NAMALWA (cell line): ENCODE measurements at places on chromosomes 3 and 15.

DNA sequence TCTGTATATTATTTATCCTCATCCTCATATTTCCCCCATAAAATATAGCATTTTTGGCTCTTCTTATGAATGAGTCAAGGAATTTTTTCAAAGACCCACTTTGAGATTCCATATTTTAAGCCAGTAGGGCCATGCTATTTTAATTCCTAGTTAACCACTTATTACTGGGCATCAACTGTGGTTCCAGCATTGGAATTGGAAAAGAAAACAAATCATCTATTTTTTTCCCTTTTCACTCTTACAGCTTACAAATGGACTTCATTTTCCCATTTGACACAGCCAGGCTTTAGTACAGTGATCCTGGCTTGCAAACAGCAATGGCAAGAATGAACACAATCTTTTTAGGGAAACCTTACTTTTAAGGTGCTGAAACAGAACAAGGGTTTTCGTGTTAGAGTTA, 19.4 kb upstream of the PLCL2 start:
- DNase-seq: no peak

DNA sequence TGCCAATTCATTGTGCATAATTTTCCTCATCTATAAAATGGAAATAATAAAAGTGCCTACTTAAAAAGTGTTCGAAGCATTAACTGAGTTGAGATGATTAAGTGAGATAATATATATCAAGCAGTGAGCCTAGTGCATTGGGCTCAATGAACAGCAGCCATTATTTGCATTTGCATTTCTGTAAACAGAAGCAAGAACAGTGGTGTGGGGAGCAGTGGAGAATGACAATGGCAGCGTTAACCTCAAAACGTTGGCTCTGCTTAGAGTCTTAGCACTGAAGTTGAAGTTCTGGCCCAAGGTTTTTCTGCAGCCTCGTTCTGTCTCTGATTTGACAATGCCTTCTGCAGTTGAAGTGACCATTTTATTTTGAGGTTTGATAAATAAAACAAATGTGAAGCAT, 466.3 kb upstream of the ONECUT1 start:
- DNase-seq: no peak

GRCh38 chr3:101646726-101647125, 30.2 kb downstream of the ZBTB11 start:
- DNase-seq: no peak

- no peak for DNase-seq
Measured at GRCh38 chr15:39625856-39626255, 45.0 kb downstream of the THBS1 start.

DNA sequence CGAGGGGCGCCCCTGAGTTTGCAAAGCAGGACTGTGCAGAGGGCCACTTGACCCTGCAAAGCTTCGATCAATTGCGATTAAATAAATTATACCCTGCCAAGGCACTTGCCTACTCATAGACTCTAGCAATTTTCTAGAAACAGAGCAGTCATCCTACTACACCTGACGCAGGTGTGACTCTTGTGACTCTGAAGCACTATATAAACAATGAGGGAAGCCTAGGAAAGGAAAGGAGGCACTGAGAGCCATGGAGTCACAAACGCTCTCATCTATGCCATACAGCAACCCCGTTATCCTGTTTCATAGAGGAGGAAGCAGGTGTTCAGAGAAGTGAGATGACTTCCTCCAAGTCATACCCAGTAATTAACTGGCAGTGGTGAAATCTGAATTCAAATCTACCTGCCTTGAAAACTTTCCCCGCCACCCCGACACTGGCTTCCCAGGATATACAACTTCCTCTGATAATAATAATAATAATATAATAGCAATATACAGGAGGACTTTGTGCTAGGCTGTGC, 14.4 kb downstream of the ARHGEF3 start:
- no peak for DNase-seq

GRCh38 chr15:40332113-40332781, 8.5 kb downstream of the CCDC9B start:
- no peak for DNase-seq

GRCh38 chr15:65208647-65209046, 2.6 kb downstream of the CILP start:
- DNase-seq: no peak

DNA sequence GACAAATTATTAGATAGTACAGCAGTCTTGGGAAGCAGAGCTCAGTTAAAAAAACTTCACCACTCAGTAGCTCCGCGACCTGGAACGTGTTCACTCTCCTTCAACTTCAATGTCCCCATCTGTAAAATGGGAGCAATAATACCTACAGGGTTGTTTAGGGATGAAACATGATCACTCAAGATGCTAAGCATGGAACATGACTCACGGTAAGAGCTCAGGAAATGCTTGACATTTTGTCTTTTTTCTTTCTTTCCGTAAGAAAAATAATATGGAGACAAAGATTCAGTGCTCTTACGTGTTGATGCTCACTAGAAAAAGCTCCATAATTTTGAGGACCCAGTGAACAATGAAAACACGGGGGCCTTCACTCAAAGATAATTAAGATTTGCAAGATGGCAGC, 606.7 kb upstream of the MDFIC2 start:
- DNase-seq: no peak

- peak; percentile 98 for DNase-seq
Measured at GRCh38 chr15:74787251-74788041, 5.6 kb downstream of the CSK start.

DNA sequence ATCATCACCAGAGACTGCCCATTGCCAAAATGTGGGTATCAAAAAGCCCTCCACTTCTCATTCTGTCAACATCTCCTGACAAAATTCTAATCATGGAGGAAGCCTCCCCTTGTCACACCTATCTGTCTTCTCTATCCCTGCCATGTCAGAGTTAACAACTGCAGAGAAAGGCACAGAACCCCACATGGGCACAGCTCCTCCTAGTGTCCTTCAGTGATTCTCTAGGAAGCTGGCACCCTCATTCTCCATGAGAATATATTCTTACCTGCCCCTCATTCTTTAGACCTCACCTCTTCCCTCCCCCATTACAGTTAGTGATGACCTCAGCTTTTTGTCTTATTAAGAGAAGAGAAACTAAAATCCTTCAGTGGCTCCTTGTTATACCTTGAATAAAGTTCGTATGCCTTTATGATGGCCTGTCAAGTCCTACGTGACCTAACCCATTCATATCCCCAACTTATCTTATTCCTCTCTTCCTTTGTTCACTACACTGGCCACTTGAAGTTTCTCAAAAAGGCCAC, 44.6 kb downstream of the NME9 start:
- DNase-seq: no peak

DNA sequence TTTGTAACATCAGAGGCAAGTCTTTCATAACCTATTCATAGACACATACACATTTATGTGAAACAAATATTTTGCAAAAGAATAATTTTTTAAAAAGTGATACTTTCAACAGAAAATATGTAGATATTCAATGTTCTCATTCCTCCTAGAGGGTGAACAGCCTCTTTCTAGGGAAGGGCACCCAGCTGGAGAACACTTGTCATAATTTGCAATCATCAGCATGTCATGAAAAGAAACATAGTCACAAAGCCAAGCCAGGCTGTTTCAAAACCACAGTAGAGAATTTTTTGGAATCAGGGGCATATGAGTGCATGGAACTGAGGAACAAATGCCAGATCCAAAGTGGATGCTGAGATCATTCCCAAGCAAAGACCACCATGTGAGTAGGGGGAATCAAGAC, 406.9 kb upstream of the ADAMTS9 start:
- no peak for DNase-seq

DNA sequence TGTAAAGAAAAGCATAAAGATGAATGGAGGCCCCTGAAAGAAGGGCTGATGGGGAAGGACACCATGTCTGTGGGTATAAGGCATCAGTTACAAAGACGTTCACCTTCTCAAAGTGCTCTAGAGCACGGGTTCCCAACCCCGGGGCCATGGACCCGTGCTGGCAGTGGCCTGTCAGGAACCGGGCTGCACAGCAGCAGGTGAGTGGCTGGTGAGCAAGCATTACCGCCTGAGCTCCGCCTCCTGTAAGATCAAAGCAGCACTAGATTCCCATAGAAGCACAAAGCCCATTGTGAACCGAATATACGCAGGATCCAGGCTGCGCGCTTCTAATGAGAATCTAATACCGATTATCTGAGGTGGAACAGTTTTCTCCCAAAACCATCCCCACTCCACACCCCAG, 25.7 kb downstream of the MYO1E start:
- no peak for DNase-seq

GRCh38 chr3:132042681-132043080, 7.9 kb upstream of the CPNE4 start:
- DNase-seq: no peak

DNA sequence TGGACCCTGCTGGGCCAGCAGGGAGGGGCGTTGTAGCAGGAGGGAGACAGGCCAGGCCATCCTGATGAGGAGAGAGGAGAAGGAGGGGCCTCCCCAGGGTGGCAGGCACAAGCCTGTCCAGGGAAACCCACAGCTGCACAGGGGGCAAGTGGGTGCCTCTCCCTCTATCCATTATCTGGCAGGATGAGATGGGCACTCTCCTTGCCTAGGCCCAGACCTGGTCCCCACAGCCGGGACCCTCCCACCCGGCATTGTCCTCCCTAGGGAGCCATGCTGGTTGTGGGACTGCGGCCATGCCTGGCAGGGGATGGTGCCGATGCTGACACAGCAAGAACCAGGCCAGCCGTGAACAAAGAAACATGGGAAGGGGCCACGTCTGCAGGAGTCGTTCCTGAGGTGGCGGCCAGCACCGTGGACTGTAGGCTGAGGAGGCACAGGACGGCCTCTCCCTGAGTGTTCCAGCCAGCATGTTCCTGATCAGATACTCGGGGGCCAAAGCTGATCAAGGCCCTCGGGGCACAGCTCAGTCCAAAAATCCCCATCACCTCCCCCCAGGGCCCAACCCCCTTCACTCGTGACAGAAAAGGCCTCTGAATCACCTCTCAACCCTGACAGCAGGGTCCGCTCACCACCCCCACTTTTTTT, 19.2 kb upstream of the CYP11A1 start:
- DNase-seq: no peak

DNA sequence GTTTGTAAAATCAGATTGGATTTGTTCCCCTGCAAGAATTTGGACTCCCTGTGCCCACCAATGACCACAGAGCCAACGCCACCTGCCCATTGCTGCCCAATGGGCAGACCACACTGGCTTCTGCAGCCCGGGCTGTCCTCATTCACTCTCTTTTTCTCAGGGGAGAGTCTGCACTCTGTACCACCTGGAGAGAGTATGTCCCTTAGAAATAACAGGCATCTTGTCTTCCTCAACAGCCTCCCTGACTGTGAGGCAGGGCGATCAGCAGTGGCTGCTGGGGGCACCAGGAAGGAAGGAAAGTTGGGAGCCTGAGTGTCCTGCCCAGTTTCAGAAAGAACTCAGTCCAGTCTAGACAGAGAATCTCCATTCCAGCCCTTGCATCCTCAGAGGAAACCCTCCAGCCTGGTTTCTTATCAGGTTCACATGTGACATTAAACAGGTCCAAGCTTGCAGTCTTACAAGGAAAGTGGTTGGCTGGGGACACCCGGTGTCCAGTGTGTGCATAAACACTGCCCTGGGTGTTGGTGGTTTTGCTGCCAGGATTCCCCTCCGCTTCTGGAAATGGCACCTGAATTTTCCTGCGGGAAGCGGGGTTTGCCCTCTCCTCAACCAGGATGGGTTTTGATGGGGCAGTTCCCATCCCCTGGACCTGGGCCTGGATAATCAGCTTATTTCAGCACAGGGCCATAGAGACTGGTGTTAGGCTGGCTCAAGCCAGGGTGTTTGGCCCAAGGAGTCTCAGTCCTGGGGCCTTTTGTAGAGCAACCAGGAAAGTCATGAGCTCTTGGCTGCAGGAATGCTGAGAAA, 37.2 kb downstream of the SSUH2 start:
- DNase-seq: peak; percentile 13

DNA sequence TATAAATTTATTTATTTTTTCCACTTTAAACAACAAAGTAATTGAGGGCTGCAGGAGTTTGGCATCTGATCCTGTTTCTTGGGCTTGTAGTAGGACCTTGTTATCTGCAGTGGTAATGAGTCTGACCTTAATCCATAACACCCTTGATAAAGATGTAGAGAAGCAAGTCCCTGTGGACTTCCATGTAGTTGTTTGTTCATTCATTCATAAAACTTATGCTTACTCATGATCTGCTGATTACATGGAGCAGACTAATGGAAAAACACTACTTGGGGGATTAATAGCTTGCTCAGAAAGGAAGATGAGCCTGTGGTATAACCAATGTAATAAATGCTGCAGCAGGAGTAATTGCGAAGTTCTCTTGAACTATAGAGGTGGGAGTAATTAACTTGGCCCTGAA, 271.5 kb upstream of the TBL1XR1 start:
- DNase-seq: no peak

- peak; percentile 77 for DNase-seq
Measured at GRCh38 chr3:124559846-124560574, 170.2 kb upstream of the UMPS start.

DNA sequence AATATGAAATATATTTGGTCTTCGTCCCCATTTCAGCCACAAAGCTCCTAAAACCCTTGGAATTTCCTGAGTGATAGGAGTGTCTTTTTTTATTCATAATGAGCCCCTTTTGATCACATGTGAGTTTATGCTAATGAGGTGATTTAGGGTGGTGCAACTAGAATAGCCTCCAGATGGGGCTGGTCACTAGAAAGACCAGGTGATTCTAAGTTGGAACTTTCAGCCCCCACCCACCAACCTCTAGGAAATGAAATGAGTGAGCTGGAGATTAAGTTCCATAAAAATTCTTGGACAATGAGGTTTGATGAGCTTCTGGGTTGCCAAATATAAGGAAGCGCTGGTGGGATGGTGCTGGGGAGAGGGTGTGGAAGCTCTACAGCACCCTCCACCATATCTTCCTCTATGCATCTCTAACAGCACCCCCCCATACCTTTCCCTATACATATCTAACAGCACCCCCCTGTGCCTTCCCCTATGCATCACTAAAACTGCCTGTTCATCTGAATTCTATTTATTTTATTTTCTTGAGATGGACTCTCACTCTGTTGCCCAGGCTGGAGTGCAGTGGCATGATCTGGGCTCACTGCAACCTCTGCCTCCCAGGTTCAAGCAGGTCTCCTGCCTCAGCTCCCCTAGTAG, 2.1 kb upstream of the SMCO1 start:
- no peak for DNase-seq

DNA sequence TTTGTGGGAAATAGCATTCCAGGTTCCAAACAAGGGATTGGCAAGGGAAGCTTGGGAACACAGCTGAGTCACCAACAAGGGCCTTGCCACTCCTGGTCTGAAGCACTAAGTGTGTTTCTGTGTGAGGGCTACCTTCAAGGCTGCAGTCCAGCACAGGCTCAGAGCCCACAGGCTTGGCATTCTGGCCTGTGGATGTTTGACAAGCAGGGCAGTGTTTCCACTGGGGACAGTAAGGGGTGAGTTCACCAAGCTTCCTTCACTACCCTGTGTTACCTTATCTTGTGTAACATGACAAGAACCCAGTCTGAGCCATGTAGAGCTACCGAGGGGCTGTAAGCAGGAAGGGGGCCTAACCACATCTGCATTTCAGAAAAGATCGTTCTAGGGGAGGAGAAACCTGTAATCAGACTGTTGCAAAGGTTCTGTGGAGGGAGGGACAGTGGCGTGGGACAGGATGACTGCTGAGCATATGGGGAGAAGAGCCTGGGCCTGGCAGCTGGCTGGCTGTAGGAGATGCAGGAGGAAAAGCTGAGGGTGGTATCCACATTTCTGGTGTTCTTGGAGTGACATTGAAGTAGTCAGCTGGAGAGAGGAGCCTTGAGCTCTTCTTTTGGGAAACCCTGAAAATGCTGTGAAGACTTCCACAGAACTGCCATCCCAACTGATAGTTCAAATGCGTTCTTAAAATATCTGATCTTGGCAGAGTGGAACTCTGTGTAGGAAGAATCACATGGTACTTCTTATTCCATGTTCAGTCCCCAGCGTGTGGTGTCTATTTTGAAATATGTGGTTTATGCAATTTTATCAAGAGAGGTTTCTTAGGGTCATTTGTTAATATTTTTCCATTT, 61.3 kb downstream of the CTDSPL start:
- no peak for DNase-seq
